ENCODE measurements at places on chromosomes 1 and 21.

GRCh38 chr1:40782371-40782956 lies 1.1 kb upstream of the KCNQ4 start:
- no peak for DNase-seq

GRCh38 chr1:78627321-78627720 lies 7.1 kb downstream of the IFI44L start:
- no peak for DNase-seq

GRCh38 chr1:108947871-108948525 lies 15.3 kb downstream of the CLCC1 start:
- no peak for DNase-seq

DNA sequence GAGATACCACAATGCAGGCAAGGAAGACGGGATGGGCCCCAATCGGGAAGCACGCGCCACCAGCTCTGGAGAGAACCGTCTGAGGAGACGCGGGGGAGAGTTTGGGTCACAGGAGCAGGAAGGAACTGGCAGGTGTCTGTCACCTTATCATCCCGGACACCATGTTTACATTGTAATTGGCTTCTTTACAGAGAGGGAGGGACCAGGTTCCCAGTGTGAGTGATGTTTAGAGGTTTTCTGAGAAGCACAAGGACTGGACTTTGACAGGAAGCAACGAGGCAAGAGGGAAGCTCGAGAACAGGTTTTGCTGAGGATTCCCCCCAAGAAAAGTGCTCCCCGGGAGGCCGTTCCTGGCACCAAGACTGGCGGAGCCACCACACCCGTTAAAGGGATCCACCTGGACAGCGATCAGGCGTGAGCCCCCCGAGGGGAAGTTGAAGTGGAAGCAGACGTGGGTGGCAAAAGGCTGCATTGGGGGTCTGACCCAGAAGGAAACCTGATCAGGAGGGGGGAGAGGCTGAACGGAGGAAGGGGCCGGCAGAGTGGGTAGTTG lies 957 bp downstream of the EPS15 start:
- DNase-seq = no peak

DNA sequence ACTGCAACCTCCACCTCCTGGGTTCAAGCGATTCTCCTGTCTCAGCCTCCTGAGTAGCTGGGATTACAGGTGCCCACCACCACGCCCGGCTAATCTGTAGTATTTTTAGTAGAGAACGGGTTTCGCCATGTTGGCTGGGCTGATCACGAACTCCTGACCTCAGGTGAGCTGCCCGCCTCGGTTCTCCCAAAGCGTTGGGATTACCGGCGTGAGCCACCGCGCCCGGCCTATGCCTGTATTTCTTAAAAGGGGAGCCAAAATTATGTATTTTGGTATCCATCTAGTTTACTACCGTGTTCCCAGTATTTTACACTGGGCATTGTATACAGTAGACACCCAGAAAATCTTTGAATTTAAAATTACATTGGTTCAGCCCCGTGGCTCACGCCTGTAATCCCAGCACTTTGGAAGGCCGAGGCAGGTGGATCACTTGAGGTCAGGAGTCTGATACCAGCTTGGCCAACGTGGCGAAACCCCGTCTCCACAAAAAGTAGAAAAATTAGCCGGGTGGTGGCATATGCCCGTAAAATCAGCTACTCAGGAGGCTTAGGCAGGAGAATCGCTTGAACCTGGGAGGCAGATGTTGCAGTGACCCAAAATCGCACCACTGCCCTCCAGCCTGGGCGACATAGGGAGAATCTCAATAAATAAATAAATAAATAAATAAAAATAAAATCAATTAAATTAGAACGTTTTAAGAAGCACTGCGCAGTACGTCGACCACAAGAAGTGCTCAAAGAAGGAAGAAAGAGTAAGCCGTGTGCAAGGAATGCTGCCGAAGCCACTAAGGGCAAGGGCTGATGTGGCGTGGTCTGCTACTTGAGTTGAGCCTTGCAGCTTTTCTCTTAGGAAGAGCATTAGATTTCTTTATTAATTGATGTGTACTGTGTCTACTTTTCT lies 1.5 kb upstream of the THRAP3 start:
- no peak for DNase-seq
